Esophagus mucosa (tissue), 1 donor: ENCODE measurements at places on chromosomes 4 and X. TPM values are rescaled to one million over a fixed set of nuclear protein-coding genes. Genes with fewer than 3 reads are reported as not detected.

- no peak for ATAC-seq
These were observed 137.5 kb downstream of the ZNF674 start for GRCh38 chrX:46407753-46408130.

The ANKRD50 gene
- total RNA-seq: 12.8 TPM

DNA sequence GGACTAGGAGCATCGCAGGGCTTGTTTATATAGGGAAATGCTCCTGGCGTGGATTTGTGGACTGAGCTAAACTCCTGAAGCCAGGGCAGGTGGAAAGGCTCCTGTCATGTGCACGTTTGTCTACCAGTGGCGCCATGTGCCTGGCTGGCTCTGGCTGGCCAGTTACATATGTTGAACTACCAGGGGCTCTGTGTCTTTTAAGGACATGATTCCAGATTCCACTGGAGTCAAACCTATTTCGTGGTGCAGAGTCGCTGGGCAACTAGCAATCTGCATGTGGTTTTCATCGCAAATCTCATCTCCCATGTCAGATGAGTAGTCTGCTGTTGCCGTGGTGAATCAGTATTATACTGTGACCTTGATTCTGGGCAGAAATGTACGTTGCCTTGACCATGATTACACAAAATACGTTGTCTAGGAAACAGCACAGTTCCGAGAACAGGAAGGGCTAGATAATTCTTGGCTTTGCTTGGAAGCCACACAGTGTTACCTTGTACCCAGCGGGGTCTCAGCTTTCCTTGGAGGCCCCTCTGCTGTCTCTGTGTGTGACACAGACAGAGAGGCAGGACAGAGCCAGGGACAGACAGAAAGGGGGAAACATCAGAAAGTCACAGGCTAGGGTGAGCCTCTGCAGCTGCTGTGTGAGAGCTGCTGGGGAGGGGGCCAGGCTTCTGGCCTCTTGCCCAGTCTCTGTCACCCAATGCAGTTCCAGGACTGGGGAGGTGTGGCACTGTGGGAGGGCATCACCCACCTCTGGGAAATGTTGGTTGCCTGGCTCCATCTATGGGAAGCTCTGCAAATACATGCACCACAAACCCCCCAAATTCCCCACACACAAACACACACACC lies 19.2 kb downstream of the PNMA6E start:
- peak; percentile 21 for ATAC-seq

The BRS3 gene
- not detected for total RNA-seq

- no peak for ATAC-seq
These were observed 142.9 kb downstream of the NR3C2 start for GRCh38 chr4:148299337-148299736.

The SSX3 gene
- total RNA-seq: not detected

The SLITRK4 gene
- total RNA-seq: 0.32 TPM
